ENCODE measurements at places on chromosomes 16 and 17.

DNA sequence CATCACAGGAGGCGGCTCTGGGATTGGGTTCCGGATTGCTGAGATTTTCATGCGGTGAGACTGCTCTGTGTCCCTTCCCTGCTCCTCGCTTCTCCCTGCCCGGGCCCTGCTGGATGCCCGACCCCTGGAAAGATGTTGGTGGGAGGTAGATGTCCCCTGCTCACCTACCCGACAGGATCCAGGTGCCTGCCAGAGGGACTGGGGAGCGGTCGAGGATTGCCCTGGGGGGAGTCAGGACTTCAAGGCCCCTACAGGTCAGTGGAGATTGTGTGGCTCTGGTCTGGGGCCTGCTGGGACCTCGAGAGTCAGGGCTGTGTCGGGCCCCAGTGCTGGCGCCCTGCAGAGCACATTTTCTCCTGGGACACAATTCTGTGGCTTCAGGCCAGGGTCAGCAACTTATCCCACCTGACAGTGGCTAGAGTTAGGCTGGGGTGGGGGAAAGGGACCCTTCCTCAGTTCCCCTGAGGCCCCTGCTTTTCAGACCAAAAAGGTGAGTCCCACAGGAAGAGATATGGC, 3.3 kb downstream of the DECR2 start:
- no peak for DNase-seq

DNA sequence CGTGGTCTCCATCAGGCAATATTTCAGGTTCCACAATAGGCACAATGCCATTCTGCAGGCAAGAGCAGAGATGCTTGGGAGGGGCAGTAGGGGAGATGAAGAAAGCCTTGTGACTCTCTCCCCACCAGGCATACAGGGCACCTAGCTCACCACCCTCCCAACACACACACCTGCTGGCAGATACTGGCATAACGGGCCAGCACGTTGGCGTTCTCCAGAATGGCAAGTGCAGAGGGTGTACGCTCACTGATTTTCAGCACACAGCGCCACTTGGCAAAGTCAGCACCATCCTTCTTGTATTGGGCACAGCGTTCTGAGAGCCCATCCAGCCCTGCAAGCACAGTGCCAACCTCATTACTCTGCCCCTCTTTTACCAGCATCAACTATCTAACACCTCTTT, 2.2 kb downstream of the ALDOC start:
- no peak for DNase-seq

DNA sequence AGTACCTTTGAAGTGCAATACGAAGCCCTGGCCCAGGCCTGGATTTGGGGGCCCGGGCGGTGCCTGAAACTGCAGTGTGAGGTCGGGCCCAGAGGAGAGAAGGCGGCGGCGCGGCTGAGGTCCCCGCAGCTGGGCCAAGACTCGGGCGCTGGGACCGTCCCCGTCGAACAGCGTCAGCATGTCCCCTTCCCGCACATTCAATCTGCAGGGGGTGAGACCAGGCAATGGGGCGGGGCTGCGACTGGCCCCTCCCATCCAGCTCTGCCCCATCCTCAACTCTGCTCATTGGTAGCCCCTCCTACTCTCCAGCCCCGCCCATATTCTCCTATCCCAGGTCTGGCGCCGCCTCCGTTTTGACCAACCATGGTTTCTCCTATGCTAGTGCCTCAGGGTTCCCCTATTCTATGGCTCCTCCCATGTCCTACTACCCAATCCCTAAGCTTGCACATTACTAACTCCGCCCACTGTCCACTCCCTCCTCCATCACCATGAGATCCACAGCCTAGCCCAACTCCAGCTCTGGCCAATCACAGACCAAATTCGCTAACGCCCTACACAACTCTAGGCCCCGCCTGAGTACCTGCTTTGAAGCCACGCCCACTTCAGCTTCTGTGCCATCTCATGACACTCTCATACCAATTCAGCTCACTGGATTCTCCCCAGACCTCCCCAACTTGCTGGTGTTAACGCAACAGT, 14.4 kb upstream of the CDIPT start:
- peak; percentile 29 for DNase-seq

DNA sequence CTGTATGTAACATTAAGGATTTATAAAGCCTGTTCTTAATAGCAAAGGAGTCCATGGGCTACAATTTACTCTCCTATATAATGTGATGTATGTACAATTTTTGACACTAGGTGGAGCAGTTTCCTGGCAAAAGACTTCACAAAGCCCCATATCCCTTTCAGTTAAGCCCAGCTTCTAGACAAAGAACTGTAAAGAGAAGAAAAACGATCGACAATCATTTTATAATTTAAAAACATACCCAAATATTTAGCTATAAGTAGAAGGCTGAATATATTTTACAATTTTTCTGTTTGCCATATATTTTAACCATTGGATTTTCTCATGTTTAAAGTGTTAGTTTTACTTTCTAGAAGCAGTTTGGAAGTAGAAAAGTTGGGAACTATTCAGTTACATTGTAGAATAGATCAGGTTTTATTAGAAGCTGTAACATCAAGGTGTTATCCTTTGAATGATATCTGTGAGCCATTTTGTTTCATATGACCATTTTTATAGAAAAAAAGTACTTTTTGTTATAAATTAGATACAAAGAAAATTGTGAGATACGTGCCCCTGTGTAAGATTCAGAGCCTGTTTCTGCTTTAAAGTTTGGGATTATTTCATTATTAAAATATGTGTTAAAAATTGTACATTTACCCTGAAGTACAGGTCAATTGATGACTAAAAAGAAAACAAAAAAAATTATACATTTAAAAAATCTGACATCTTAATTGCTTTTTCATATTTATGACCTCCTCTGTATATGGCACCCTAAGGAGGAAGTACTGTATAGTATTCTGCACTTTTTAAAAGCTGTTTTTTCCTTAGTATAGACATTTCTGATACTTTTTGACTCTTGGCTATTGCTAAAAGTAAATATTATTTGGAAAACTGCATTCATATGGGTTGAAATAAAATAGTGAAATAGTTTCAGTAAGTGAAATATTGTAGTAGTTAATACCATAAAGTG, 46.3 kb downstream of the VMP1 start:
- peak; percentile 90 for DNase-seq

- DNase-seq, result no peak
Observed at GRCh38 chr17:61251939-61252865, 147.4 kb upstream of the TBX2 start.

DNA sequence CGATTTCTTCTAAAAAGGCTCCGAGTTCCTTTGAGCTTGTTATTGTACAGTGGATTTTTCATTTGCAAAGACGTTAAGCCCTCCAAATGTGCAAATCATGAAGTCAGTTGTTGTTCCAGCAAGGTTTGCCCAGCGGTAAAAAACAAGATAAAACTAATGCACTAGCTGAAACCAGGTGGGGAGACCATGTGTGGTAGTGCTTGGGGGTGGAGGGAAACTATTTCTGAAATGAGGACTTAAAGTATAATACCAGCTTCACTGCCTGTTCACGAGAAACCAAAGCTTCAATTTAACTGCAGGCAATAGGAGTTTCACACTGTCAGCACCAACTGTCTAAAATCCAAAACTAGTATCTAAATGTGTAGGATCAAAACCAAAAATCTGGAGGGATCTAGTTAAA, 22.3 kb downstream of the SMARCE1 start:
- no peak for DNase-seq

DNA sequence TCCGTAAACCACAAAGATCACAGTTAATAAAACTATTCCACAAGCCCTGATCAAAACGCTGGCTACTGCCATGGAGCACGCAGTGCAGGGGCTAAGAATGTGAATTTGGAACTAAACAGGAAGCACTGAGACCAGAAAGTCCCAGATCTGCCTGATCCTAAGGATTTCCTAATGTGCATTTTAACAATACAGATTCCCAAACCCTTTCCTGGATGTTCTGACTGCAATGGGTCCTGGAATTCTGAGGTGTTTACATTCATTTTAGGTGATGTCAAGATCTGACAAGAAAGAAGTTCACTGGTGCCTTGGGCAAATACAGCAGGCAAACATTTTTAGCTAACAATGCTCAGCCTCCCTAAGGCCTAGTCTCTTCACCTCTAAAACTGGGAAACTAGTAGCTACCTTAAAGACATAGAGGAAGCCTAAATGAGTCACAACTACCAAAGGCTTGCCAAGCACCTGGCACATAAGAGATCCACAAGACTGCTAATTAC, 10.3 kb downstream of the NSMCE1 start:
- no peak for DNase-seq

DNA sequence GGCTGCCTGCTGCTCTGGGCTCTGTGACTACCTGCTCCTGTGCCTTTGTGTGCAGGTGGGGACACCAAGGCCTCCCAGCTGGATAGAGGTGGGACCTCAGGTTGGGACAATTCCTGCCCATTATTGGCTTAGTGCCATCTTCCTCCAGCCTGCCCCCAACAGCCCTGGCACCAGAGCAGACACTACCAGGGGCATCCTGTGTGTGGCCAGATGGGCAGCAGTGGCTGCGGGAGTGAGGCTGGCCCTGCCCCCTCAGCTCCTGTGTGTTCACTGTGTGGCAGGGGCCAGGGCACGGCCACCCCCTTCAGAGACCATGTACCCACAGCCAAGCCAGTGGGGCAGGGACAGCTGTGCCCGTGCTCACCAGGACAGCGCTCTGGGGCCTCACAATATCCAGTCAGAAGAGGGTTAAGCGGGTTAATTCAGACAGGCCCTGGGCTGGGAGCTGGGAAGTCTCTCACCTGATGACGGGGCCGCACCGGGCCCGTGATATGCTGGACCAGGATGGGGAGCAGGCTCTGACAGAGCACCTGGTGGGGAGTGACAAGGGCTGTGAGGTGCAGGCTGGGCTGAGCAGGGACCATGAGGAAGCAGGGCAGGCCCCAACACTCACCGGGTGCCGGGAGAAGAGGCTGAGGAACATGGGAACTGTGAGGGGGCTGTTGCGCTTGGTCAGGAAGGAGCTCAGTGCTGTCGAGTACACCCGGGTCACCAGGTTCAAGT, 13.0 kb downstream of the MYBBP1A start:
- DNase-seq, result no peak

GRCh38 chr17:1030684-1031532, 34.0 kb downstream of the TIMM22 start:
- DNase-seq, result no peak

DNA sequence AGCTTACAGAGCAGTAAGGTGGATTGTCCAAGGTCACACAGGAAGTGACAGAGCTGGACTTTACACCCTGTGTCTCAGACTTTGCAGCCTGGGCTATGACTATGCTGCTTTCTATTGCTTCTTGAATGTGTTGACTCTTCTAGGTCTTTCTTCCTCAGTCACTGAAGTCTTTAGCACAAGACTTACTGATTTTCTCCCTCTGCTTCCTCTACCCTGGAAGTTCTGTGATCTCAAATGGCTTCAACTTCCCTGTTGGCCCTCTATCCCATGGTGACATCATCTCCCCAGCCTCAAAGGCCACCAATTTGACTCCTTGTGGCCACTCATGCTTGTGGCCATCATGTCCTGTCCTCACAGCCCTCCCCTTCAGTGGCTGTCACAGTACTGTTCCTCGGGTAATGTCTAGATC, 181.3 kb downstream of the HS3ST3A1 start:
- no peak for DNase-seq

DNA sequence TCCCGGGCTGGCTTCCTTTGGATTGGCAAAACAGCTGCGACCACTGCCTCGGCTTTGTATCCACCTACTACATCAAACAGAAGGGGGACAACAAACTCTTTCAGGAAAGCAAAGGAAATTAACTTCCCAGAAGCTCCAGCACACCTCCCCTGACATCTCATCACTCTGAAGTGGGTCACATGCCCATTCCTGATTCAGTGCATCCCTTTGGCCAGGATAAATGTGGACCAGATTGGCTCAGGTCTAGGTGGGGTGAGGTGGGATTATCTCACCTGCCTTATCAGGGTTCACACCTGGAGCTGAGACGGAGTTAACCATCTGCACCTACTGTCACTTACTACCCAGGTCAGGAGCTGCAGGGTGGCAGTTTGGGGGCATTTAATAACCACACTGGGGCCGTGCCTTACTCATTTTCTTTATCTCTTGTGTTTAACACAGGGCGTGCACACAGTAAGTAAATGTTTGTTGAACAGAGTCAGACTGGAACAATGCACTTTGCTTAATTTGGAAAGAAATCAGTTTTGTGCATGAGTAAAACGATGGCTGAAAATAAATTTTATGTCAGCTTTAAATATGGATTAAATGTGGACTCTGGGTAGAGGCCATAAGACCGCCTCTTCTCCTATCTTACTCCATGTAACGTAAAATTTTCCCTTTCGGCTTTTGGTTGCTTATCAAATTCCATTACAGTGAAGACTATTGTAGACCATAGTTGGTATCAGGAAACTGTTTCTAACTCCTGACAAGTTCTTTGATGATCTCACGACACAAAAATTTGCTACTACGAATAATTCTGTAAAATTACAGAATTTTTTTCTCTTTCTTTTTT, 36.0 kb downstream of the IQCK start:
- no peak for DNase-seq

DNA sequence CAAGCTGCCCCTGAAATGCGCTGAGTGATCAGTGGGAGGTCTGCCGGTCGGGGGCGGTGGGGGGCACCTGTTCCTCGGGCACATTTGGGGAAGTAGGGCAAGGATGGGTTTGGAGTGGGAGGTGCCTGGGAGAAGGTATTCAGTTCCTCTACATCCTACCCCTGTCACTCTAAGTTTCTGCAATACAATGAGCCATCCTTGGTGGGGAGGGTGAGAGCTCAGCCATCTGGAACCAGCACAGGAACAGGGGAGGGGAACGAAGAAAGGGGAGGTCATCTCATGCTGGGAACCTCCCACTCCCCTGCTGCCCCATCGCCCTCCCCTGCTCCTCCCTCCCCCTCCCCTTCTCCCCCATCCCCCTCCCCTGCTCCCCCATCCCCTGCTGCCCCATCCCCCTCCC, 4.2 kb downstream of the DPH1 start:
- no peak for DNase-seq

- DNase-seq, result no peak
Observed at GRCh38 chr16:81127051-81127450, 30.9 kb upstream of the GCSH start.

GRCh38 chr17:47897561-47897960, 1.5 kb downstream of the SP2 start:
- no peak for DNase-seq

GRCh38 chr17:81015136-81015535, 19.8 kb upstream of the BAIAP2 start:
- DNase-seq, result no peak

DNA sequence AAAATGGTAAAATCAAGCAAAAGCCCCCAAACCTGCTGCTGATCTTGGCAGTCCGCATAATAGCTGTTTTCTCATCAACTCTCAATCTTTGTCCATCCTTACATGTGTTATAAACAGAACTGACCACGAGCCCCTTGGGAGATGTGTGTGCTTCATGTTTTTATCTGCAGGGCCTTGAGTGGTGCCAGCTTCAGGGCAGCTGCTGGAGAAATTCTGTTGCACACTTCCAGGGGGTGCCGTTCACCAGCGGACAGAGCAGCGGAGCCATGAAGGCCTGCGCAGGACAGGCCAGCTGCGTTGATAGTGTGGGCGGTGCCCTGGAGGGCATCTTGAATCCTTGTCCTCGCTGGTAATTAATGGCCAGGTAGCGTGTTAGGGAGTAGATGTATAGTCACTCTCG, 20.1 kb downstream of the MPRIP start:
- no peak for DNase-seq
